ENCODE measurements at places on chromosomes 6 and 20. TPM values are rescaled to one million over a fixed set of nuclear protein-coding genes. Genes with fewer than 3 reads are reported as not detected.

Gene SAMD3
- total RNA-seq = 0.42 TPM

Gene ZDHHC14
- 12.1 TPM for total RNA-seq

Gene SOX18
- total RNA-seq = 83.4 TPM

Gene INSM1
- total RNA-seq = not detected

Gene PAQR8
- total RNA-seq = 3.0 TPM

Gene CTCFL
- total RNA-seq = not detected

Gene TXLNB
- total RNA-seq = 52.4 TPM

Gene TAP1
- 27.5 TPM for total RNA-seq

Gene POU5F1
- total RNA-seq = 0.86 TPM

Gene ECT2L
- 0.62 TPM for total RNA-seq

Gene SNX9
- total RNA-seq = 37.7 TPM

Gene HLA-A
- 337 TPM for total RNA-seq

Gene PTPRT
- 0.26 TPM for total RNA-seq

Gene TMEM244
- total RNA-seq = not detected

Gene C20orf202
- total RNA-seq = not detected

Gene CHMP4B
- 82.2 TPM for total RNA-seq

Gene TMC2
- total RNA-seq = 0.06 TPM

Gene CNBD2
- total RNA-seq = 3.4 TPM

Gene TSPO2
- not detected for total RNA-seq

Data from left cardiac atrium (tissue), 4 donors.